ENCODE measurements at places on chromosomes 7 and 10.

GRCh38 chr10:80405626-80406025 lies 2.7 kb upstream of the PRXL2A start:
- no peak for DNase-seq

DNA sequence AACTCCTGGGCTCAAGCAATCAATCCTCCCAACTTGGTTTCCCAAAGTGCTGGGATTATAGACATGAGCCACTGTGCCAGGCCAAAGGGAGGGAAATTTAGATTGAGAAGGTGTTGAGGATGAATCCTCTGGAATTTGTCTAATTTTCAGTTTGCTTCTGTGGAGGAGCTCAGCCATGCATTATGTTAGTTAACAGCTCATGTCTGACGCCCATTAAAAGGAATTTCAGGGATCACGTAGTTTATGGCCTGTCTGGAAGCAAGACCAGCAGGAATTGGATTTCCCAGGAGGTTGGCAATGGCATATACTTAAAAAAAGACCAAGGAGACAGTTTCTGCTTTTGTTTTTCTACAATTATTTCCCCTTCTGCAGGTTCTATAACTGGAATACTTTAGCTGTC lies 165.7 kb downstream of the OTUD1 start:
- DNase-seq: no peak

GRCh38 chr10:33653584-33654367 lies 319.3 kb upstream of the NRP1 start:
- DNase-seq: no peak

DNA sequence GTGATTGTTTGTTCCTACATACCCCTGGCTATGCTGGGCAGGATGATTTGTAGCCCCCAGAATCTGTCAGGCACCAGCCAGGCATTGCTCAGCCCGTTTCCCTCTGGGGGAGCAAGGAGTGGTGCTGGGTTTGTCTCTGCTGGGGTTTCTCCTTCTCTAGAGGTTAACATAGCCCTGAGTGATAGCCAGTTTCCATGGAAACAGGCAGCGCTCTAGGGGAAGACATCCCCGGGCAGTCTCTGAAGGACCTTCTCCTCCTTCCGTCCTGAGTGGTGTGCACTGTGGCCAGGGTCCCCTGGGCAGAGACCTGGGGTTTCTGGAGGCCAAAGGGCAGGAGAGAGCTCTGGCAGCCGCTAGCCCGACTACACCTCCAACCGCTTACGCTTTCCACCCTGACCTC lies 50.6 kb upstream of the LRRC4 start:
- no peak for DNase-seq

GRCh38 chr7:32410545-32410944 lies 79.6 kb downstream of the LSM5 start:
- DNase-seq: no peak

GRCh38 chr7:13725591-13725990 lies 263.9 kb downstream of the ETV1 start:
- DNase-seq: no peak

GRCh38 chr10:22455068-22455857 lies 110.0 kb downstream of the SPAG6 start:
- DNase-seq: no peak

- no peak for DNase-seq
Measured at GRCh38 chr10:635088-635861, 54.2 kb downstream of the DIP2C start.

Measured in CD4-positive, alpha-beta T cell treated with Interleukin-6 at 100 ng/mL for 8 hours (primary cell).